GM23248 (cell line): ENCODE measurements at places on chromosomes 5 and 9. TPM values are rescaled to one million over a fixed set of nuclear protein-coding genes. Genes with fewer than 3 reads are reported as not detected.
A peak's percentile ranks its signal among the peaks of the same experiment; 100 is the strongest.

Gene QRFP
- not detected in 2 replicates for total RNA-seq

Gene SPATA31E1
- not detected in 2 replicates for total RNA-seq

Gene SOX30
- not detected in 2 replicates for total RNA-seq

Gene IFNB1
- total RNA-seq = not detected in 2 replicates

GRCh38 chr5:32686799-32687498 is 24.2 kb upstream of the NPR3 start:
- peak; percentile 26 for DNase-seq

DNA sequence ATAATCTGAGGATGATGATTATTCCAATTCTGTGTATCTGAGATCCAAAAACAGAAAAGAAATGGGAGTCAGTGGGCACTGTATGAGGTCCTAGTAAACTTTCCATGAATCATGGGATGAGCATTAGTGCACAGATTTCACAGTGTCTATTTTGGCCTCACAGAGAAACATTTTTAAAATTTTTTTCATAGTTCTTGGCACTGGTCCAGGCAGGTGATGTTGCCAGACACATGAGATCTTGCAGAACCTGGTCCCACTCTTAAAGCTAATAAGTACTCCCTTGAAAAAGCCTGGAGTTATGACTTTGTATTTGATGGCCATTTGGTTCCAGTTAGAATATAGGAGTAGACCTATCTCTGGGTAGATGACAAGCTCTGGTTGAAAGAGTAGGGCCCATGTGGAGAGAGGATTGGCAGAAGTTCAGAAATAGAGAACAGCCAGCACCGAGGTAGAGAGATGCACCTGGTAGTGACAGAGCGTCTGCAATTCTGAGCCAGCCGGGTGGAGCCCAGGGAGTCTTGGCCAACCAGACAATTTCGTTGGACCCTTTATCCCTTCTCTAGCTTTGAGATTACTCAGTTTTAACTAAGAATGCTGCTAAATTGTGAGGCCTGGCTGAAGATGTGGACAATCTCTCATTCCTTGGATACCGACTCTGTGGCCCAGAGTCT is 6.3 kb upstream of the TNFSF15 start:
- DNase-seq = no peak

DNA sequence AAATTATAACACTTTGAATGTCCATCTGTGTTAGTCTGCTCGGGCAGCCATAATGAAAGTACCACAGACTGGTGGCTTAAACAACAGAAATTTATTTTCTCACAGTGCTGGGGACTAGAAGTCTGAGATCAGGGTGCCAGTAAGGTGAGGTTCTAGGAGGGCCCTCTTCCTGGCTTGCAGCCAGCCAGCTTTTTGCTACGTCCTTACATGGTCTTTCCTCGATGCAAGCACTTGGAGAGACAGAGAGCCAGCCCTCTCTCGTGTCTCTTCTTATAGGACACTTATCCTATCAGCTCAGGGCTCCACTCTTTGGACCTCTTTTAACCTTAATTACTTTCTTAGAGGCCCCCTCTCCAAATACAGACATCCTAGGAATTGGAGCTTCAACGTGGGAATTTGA is 351.8 kb downstream of the SPOCK1 start:
- DNase-seq = no peak

GRCh38 chr5:54480296-54480695 is 24.8 kb downstream of the HSPB3 start:
- DNase-seq = peak; percentile 27

DNA sequence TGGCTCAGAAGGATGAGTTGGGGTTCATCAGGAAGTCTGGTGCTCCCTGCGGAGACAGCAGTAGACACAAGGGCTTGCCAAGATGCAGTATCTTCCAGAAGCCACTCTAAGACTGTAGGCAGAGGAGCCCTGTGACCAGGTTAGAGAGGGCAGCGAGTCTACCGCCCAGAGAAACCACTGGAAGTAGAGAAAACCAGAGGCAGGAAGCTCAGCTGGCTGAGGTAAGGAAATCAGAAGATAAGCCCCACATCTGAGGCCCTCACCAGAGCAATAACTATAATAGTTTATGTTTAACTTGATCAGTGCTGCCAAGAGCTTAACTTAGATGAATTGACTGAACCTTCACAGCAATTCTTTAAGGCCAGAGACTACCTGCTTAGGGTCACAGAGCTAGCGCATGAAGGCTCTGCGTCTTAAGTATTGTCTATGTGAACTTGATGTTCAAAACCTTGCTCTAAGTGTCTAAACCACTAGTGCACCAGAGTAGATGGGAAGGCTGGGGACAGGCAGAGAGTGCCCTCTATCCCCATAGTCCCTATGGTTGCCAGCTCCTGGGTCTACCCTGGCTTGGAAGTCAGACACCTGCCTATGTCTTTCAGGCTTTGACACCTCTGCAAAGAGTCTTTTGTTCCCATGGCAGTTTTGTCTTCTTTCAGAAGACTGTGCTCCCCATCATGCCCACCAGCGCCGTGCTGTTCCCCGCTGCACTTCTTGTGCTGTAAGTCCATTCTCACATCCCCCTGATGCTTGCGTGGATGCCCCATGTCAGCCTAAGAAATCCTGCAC is 228.2 kb upstream of the KLF4 start:
- no peak for DNase-seq

DNA sequence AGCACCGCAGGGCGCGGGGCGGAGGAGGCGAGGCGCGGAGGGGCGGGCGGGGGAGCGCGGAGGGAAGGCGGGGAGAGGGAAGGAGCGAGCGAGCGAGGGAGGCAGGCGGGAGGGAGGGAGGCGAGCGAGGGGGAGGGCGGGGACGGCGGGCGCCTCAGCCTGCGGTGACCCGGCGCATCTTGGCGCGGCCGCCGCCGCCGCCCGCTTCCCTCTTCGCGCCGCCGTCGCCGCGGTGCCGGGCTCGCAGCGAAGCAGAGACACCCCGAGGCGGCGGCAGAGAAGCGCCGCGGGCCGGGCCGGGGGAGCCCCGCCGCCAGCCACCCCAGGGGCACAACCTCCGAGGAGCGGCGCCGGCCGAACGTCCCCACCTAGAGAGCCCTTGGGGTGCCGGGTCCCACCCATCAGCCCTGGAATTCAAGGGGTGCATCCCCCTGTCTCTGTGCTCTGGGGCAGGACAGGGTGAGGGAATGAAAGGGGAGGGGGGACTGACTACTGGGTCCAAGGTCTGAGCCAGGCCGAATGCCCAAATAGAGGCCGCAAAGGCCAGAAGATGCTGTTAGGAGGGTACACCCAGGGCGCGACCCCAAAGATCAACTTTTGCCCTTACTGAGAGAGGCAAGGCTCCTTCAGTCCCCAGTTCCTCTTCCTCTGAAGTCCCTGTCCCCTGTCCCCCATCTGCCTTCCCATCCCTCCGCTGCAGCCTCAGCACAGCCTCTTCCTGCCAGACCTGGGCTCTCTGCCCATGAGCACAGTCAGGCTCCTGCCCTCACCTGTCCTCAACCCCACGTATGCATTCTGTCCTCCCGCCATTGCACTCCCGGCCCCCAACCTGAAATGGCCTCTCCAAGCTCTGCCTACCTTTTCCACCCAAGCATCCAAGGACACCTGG is at the start of gene ADAMTS2:
TSS of gene ADAMTS2 (minus strand) at position 29 of the 889 bp plus-strand sequence. CDS start 133 bp downstream, outside the sequence.
- DNase-seq = peak; percentile 86

GRCh38 chr5:40233268-40233667 is 446.4 kb upstream of the PTGER4 start:
- DNase-seq = peak; percentile 44

GRCh38 chr5:135718151-135718550 is 116.3 kb upstream of the SLC25A48 start:
- peak; percentile 80 for DNase-seq

GRCh38 chr9:117656002-117656401 is 48.2 kb upstream of the TLR4 start:
- DNase-seq = peak; percentile 55

- no peak for DNase-seq
Measured at GRCh38 chr5:52712354-52712753, 75.4 kb upstream of the ITGA1 start.

DNA sequence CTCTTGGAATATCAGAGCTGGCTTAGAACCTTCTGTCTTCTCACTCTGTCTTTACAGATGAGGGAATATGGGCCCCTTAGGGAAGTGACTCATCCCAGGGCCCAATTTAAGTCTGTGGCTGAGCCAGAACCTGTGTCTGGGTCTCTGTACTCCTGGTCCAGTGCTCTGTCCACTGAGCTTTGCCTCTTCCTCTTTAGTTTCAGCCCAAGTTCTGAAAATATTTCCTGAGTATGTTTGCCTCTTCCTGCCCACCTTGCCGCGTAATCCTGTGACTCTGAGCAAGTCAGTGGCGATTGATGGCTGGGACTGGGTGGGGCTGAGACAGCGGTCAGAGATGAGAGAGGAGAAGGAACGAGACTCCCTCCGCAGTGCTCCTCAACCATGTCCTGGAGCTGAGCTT is 7.8 kb downstream of the IER5L start:
- DNase-seq = peak; percentile 68
